ENCODE measurements at places on chromosomes 5 and 9.

- DNase-seq, result no peak
These were observed 1.2 kb downstream of the AK3 start for GRCh38 chr9:4739587-4740387.

GRCh38 chr5:108827131-108827530 lies 79.4 kb downstream of the FER start:
- DNase-seq, result no peak

- no peak for DNase-seq
These were observed 16.1 kb downstream of the FBP1 start for GRCh38 chr9:94623253-94623652.

- DNase-seq, result no peak
These were observed 86.6 kb downstream of the EHMT1 start for GRCh38 chr9:137705443-137705863.

DNA sequence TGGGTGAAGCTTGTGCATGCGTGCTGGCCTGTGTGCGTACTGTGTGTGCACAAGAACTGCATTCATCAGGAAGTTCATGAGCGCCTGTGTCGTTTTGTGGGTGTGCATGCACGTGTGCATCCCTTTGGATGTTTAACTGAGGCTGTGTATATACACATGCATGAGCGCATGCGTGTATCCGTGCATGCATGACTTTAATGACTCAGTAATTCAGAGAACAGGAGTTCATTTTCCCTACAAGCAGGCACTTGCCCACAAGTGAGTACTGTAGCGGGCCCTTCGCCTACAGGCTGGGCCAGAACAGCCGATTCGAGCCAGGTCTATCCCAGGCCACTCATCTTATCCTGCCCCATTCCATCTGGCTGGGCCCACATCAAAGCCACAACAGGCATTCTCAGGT lies 29.8 kb downstream of the CORO2A start:
- no peak for DNase-seq

DNA sequence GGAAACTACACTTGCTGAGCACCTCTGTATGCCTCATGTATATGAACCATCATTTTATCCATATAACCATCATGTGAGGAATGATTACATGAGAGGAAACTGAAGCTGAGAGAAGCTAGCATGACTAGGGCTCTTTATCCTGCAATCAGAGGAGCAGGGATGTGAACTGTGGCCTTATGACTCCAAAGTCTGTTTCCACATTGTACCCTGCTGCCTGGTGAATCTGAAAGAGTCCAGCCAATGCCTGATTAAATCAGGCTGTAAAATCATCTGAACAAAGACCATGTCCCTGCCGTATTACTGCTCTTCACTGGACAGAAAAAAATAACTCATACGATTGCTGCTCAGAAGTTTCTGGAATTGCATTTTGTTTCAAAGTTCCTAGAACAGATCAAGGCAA lies 67.0 kb downstream of the LPAR1 start:
- DNase-seq, result no peak

- no peak for DNase-seq
These were observed 128.3 kb downstream of the C5orf15 start for GRCh38 chr5:133840168-133840567.

- no peak for DNase-seq
These were observed 346.6 kb downstream of the PARP8 start for GRCh38 chr5:51013036-51013435.

DNA sequence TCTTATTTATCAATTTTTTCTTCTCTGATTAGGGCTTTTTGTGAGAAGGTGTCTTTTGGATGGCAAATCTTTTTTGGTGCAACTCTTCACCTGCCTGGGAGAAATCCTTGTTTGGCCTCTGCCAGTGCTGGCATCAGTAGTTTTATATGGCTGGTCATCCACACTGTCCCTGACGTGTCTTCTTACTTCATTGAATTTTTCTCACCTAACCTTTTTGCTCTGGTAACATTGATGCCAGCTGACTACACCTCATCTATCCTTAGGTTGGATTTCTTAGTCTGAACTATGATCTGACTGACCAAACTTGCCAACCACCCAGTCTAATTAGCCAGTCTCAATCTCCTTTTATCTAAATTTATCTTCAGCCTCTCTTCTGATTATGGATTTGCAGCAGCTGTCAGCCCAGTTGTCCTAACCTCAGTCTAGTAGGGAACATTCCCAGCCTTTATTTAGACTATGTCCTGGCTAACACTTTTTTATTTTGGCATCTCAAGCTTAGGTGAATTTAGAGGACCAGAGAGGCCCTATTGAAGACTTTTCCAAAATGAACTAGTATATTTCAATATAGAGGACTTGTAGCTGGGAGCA lies 10.6 kb upstream of the TMEM38B start:
- no peak for DNase-seq

DNA sequence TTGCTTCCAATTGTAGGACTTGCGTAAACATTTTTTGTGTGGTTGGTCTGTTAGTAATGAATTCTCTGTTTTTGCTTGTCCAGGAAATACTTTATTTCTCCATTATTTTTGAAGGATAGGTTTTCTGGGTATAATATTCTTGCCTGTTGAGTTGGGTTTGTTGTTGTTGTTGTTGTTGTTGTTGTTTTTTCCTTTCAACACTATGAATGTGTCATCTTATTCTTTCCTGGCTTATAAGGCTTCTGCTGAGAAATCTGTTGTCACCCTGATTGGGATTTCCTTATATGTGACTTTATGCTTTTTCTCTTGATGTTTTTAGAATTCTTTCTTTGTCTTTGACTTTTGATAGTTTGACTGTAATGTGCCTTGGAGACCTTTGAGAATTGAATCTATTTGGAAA lies 39.8 kb downstream of the SLF1 start:
- no peak for DNase-seq

GRCh38 chr9:88653911-88654310 lies 118.9 kb downstream of the NXNL2 start:
- peak; percentile 72 for DNase-seq

DNA sequence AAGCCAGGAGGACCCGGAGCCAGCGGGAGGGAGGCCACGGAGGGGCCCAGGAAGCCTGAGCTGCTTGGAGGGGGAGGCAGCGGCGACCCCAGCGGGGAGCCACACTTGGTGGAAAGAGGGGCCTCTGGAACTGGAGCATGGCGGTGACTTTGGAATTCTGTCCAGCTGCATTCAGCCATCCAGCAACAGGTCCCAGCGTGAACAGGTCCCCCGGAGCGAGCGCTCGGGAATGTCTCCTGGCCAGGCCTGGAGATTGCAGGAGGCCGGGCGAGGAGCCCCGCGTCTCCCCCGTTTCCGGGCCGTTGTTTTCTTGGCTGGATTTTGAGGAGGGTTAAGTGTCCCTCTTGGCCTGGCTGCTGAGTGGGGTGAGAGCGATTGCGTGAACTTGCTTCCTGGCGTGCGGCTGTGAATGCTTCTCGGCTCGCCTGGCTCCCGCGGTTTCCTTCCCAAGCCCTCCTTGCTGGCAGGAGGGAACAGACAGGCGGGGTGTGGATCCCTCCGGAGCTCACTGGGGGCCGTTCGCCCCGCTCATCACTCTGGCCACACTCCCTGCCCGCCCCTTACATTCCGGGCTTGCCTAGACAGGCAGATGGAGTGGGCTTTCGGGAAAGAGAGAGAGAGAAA lies 125.3 kb upstream of the IRX4 start:
- no peak for DNase-seq

GRCh38 chr5:149323621-149324205 lies 21.6 kb upstream of the GRPEL2 start:
- no peak for DNase-seq

GRCh38 chr9:107290619-107291018 lies 7.5 kb downstream of the RAD23B start:
- no peak for DNase-seq

Measured in fibroblast of skin of abdomen (primary cell).